Mucosa of descending colon (tissue), 3 donors: ENCODE measurements at places on chromosomes 12 and 14.

- no peak for DNase-seq
Measured at GRCh38 chr12:43676183-43676813, 82.3 kb downstream of the PUS7L start.

- no peak for DNase-seq
Measured at GRCh38 chr14:61368114-61368710, 46.8 kb downstream of the PRKCH start.

DNA sequence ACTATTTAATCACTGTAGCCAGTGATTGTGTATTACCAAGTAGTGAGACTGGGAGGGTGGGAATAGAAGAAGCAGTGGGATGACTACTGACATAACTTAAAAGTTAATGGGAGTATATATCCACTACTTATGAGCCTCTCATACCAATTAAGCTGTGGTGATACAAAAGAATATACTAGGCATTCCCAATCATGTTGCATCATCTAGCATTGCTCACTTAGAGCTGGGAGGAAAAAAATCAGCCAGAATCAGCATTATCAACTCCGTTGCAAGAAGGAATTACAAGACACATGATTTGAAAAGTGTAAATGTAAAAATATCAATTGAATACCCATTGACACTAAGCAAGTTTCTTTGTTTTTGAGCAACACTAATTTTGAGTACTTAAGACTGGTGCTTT is 745 bp upstream of the PPP1R36 start:
- no peak for DNase-seq

- no peak for DNase-seq
Measured at GRCh38 chr12:22765421-22766130, 140.6 kb downstream of the ETNK1 start.

GRCh38 chr12:95083471-95083870 is 10.1 kb upstream of the NR2C1 start:
- no peak for DNase-seq

DNA sequence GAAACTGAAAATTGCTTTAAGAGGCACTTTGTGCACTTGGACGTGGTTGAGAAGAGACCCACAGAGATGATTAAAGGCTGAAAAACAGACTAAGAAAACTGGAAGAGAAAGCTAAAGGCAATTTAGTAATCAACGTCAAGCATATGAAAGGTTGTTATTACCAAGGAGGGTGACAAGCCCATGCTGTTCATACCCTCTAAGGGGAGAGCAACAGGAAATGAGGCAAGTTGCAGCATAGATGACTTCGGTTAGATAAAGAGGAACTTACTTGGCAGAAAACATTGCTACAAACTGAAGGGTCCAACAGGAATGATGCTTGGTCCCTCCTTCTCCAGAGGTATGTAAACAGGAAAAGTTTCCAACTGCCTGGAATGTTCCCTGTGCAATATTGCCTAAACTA is 107.8 kb downstream of the DUSP6 start:
- DNase-seq = no peak

GRCh38 chr12:57470970-57471656 is 8.6 kb downstream of the ARHGAP9 start:
- DNase-seq = no peak

- DNase-seq = no peak
Measured at GRCh38 chr12:104354167-104354867, 50.8 kb downstream of the EID3 start.

DNA sequence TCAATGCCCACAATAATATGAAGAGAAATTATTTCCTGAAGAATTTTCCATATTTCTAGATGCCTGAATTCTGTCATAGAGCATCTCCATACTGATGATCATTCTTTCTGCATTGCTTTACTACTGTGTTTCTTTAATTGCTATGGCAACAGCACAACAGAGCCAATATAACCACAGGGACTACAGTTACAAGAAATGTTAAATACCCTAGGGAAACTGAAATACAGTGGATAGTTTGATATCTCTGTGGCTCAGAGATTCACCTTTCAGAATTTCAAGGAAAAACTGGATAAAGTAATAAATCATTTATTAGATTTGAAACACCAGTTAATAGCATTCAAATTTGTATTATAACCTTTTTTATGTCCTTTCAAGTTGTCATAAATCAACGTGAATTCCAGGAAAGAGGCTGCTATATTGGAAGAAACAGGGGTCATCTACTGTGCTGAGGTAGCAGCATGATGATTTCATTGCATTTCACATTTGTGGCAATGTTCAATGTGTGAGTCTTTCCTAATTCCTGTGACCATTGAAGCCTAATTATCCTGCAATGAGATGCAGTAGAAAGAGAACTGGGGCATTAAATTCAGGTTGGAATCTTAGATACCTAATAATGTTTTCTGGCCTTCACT is 267.1 kb downstream of the LRFN5 start:
- no peak for DNase-seq

- DNase-seq = no peak
Measured at GRCh38 chr12:77888611-77889010, 57.9 kb downstream of the NAV3 start.

- no peak for DNase-seq
Measured at GRCh38 chr14:22939684-22940083, 10.5 kb upstream of the PRMT5 start.

GRCh38 chr12:116455540-116456329 is 103.4 kb upstream of the MAP1LC3B2 start:
- DNase-seq = peak; percentile 57

GRCh38 chr12:96274331-96274730 is 80.2 kb downstream of the ELK3 start:
- no peak for DNase-seq

GRCh38 chr12:86254399-86255107 is 1.6 kb downstream of the MGAT4C start:
- DNase-seq = no peak

DNA sequence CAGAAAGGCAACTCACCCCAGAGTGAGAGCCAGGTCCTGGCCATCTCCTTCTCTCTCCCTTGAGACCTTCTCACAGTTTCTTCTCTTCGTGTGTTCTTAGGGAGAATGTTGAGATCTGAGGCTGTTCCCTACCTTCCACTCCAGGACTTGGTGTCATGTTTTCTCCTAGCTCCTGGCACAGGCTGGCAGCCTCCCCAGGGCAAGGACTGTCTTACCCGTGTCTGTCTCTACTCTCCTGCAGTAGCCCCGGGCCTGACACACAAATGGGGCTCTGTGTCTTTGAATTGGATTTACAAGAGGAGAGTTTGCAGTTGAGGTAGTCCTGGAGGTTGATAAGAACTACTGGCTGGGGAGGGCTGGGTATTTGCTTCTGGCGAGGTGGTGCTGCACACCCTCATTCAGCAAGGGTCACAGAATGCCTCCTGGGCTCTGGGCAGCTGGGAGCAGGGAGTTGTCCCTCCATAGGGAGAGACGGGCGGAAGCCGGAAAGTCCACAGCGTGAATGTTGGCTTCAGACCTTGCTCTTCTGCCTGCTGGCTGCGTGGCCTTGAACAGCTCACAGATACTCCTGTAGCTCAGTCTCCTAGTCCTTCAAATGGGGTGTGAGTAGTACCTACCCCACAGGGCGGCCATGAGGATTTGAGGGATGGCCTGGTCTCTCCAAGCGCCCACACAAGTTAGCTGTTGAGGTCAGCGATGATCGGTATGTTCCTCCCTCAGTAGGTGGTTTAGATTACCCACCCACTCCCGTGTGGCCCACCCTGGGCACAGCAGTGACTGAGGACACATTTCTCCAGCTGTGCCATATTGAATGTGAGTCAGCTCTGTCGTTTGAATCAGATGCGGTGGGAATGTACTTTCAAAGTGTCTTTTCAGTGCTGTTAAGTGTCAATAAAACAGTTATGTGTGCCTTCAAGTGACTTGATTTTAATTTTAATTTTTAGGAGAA is 10.2 kb downstream of the EP400 start:
- DNase-seq = no peak

DNA sequence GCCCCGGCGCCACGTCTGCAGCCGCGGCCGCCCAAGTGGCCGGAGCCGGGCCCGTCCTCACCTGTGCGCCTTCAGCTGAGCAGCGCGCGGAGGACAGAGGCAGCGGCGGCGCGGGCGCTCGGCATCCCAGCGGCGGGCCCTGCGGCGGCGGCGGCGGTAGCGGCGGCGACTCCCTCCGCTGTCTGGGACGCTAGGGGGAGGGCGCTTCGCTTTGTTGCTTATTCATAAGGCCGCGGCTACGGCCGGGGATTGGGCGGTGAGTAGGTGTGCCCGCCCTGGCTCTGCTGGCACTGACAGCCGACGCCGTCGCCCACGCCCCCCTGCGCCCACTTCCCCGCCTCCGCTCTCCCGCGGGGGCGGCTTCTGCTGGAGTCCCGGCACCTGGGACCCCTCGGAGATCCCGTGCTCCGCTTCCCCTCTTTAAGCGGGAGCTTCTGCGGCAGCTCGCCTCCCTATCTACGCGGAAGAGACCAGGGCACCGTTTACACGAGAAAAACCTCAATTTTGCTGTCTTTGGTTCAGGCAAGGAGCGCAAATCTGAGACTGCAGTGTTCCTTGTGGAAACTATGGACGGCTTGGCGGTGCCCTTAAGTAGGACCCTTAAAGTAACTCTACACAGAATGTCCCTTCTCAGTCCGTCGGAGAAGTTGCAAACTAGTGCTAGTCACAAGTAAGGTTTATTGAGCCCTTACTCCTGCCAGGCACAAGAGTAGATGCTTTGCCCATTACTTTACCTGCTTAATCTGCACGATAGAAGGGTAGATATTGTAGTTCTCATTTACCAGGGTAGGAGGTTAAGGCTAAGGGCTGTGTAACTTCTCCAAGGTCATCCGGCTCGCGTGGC is at the start of gene ARMH4:
TSS of gene ARMH4 (minus strand) at position 200 of the 844 bp plus-strand sequence. CDS start 12,855 bp downstream, outside the sequence.
- peak; percentile 86 for DNase-seq

GRCh38 chr12:52125476-52125900 is 46.0 kb downstream of the SMIM41 start:
- no peak for DNase-seq

- no peak for DNase-seq
Measured at GRCh38 chr14:99643343-99643742, 1.6 kb upstream of the HHIPL1 start.

GRCh38 chr12:130334399-130334798 is 3.3 kb upstream of the PIWIL1 start:
- no peak for DNase-seq

DNA sequence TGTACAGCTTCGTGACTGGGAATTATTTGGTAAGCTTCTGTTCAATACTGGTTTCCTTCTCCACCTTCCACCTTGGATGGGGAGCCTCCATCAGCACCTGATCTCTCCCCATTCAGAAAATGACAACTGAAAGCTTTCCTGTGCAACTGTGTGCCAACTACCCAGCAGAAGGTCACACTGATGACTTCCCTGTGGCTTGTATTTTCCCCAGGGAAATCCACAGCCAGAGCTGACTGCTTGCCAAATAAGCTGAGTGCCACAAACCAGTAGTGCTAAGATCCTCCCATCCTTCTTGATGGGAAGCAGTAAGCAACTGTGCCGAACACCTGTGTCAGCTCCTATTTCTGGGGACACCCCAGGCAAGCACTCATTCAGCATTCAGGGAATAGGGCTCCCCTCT is 257.2 kb upstream of the SOX5 start:
- no peak for DNase-seq

GRCh38 chr12:122505419-122506051 is 4.8 kb upstream of the ZCCHC8 start:
- no peak for DNase-seq

GRCh38 chr14:50021261-50022031 is 94.9 kb downstream of the VCPKMT start:
- DNase-seq = no peak

DNA sequence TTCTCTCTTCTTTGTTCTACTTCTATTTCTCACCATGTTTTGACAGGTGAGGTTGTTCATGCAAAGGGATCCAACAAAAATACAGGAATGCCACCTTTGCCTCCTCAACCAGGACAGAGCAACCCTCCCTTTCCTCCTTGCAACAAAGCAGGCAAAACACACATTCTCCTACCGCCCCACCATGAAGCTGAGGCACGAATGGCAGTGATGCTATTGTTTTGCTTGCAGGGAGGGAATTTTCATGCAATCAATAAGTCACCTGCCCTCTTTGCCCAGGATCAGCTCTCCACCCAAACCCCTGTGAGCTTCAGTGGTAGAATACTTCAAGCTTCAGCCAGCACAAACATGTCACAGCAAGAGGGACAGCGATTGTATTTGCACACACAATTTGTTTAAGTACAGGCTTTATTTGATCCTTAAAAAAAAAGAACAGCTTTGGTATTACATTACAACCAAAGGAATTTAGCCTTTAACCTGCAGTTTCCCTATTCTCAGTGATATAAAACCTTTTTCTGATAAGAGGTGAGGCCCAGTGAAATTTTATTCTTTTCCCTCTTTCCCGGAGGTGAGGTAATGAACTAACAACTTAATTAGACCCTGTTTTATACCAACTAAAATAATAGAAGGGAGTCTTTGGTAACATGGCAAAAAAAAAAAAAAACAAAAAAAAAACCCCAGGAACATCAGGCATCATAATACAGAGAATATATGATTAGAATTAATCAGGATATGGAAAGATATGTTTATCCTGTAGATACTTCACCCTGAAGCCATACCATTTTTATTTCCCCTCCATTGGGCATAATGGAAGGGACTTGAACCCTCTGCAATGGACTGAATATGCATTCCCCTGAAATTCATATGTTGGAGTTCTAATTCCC is 87.0 kb upstream of the EEA1 start:
- no peak for DNase-seq

DNA sequence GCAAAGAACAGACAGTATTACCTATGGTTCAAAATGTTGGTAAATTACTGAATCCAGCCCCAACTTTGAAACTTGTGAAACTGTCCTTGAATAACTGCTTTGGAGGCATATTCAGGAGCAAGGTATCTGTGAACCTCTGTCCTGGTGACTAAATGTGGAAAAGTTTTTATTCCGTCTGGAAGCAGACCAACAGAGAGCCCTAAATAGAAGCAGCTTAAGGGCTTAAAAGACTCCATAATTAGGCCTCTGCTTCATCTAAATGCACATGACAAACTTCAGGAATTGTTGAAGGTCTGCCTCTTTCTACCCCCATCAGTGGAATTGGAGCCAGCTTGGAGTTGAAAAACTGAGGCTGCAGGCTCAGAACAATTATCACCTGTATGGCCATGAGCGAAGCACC is 276.5 kb downstream of the KCNH5 start:
- no peak for DNase-seq

DNA sequence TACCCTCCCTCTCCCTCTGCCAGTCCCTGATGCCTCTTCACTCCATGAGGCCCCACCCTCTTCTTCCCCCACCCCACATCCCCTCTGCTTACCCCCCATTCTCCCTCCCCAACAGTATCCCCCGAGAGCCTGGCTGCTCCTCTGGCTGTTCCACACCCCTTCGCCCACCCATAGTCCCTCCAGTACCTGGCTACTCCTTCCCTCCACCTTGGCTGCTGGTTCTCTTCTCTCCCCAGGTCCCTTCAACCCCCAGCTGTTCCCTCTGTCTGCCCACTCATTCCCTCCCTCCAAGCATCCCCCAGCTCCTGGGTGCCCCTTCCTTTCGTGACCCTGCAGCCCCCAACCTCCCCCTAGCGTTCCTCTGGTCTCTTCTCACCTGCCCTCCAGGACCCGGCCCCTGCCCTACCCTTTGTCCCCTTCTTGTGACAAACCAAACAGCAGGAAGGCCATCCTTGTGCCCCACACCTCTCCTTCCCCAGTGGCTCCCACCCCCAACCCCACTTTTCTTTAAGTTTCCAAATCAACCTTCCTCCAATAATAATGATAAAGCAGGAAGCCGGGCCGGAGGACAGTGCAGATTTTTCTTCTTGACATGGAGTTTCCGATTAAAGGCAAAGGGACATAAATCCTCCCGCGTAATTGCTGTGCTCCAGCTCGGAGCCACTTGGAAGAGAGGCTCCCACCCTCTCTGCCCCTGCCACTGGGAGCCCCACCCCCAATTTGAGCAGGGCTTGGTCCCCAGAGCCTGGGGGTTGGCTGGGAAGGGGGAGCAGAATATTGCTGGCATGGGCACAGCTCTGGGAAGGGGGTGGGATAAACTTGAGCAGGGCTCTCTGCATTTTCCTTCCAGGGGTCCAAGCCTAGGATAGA is 40.0 kb downstream of the SMUG1 start:
- DNase-seq = no peak

- no peak for DNase-seq
Measured at GRCh38 chr12:57156701-57157403, 9.4 kb upstream of the LRP1-AS start.
